ENCODE measurements at places on chromosomes 2 and 18.

- no peak for DNase-seq
Measured at GRCh38 chr2:20224164-20224715, 690 bp downstream of the SDC1 start.

GRCh38 chr2:30208453-30208852 lies 22.9 kb upstream of the LBH start:
- peak; percentile 69 for DNase-seq

- no peak for DNase-seq
Measured at GRCh38 chr2:207312006-207312356, 146.2 kb upstream of the KLF7 start.

- DNase-seq = no peak
Measured at GRCh38 chr18:67007999-67008398, 404.1 kb upstream of the CDH19 start.

- DNase-seq = no peak
Measured at GRCh38 chr18:69865776-69866175, 81.9 kb downstream of the CD226 start.

- DNase-seq = no peak
Measured at GRCh38 chr2:114122930-114123329, 233.0 kb downstream of the ACTR3 start.

DNA sequence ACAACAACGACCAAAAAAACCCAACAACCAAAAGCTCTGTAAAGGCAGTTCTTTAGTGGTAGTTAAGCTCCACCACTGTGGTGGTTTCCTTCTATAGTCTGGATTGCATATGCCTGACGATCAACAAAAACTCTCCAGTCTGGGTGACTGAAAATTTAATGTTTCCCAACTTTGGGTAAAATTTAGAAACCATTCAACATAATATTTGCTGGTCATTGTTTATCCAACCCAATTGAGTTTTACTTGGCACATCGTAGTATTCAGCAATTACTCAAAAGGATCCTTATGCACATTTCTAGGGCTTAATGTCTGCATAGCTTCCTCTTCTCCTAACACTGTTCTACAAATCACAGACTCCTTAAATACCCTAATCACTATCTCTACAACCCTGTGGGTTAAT lies 1080.2 kb upstream of the NRXN1 start:
- no peak for DNase-seq

- no peak for DNase-seq
Measured at GRCh38 chr2:8837795-8838140, 355 bp upstream of the KIDINS220 start.

DNA sequence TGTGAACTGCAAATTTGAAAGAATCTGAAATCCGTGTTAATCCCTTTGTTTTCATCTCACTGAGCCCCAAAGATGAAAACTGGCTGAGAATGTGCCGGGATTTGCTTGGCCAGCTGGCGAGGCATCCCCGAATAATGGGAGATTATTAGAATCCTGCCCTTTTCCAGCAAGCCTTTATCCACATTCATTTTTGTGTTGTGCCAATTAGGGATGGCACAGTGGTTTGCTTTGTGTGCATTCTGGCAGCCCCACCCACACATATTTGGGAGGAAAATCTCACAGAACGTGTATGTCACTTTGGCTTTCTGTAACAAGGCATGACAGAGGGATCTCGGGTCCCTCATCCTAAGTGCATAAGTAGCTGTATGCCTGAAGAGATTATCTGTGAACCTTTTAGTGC lies 405.8 kb upstream of the FAM98A start:
- DNase-seq = no peak

GRCh38 chr18:21943456-21943855 lies 202.9 kb downstream of the MIB1 start:
- DNase-seq = no peak

DNA sequence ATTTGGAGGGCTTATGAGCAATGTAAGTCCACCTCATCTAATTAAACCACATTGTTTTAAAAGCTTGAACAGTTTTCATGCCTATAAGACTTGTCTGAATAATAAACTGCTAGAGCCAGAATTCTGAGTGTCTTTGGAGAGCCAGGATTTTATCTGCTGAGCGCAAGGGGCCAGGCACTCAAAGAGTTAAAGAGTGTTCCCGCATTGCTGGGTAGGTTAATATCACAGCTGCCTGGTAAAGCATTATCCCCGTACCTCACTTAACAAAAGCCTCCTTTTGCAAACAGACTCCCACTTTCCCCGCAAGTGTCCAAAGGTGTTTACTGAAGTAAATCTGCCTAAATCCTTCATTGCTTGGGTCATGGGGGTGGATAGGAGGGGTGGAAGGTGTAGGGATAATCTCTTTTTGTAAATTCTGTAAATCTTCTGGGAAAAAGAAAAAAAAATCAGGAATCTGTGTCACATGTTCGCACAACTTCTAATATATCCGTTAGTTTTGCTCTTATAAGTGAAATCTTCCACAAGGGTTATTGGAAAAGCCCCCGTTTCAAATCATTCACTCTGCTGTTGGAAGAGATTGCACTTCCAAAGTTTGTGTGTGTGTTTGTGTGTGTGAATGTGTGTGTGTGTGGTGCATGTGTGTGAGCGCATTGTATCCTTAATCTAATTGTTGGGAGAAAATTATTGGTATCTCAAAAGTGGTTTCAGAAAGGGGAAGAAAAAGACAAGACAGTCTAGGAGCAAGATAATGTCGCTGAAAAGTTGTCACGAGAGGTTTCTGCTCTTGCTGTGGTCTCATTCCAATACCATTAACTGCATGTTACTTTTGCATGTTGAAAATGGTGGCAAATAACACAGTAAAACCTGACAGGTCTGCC lies 10.7 kb downstream of the ZEB2 start:
- DNase-seq = no peak

DNA sequence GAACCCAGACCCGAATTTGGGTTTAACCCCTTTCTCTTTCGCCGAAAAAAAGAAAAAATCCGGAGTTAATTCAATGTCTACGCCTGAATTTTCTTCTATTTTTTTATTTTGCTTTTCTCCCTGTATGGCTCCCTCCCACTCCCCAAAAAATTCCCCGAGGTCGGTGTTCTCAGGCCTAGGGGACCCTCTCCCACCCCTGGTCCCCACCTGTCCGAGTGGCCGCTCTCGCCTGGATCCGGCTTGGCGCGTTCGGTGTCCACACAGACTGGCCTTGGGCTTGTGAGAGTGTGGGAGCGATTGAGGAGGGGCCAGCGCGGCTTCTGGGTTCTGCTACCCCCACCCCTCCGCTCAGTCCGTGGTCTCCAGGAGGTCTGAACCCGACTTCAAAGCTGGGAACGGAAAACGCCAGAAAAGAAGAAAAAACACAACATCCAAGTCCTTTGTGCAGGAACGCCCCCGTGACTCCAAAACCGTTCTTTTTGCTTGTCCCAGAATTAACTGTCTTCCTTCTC lies 5.7 kb upstream of the EN1 start:
- DNase-seq = no peak

DNA sequence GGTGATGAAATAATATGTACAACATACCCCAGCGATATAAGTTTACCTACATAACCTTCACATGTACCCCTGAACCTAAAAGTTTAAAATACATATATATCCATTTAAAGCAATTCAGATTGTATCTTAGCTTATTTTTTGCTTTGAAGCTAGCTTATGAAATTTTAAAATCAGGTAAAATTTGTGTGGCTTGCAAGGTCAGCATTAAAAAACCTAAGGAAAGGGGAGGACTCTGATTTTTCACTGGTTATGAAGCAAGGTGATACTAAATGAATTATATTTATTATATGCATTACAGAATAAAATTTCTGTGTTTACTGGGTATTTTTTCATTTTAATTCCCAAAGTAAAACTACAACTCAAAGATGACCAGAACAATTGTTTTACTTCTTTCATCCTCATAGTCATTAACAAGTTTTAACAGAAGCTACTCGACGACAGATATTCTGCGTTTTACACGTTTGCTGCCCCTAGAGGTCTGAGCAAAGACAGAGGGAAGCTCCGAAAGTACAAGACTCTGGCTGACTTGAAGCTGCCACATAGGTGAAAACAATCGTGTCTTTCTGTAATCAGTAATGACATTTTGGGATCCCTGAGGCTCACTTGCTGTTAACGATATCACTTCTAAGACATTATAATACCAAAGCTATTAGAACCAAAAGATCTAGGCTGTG lies 17.1 kb downstream of the PKP4 start:
- no peak for DNase-seq

- DNase-seq = no peak
Measured at GRCh38 chr18:48195787-48196186, 213.4 kb downstream of the ZBTB7C start.

DNA sequence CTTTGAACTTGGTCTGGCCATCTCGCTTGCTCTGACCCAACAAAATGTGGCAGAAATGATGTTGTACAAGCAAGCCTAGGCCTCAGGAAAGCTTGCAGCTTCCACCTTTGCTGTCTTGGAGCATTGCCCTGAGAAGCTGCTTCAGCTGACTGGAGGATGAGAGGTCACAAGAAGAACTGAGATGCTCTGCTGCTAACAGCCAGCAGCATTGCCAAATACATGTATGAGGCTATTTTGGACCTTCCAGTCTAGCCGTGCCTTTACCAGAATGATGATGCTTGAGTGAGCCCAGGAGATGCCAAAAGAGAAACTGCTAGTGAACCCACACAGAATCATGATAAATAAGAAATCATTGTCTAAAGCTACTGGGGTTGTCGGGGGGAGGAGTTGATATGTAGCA lies 13.2 kb upstream of the ITGAV start:
- DNase-seq = peak; percentile 18

DNA sequence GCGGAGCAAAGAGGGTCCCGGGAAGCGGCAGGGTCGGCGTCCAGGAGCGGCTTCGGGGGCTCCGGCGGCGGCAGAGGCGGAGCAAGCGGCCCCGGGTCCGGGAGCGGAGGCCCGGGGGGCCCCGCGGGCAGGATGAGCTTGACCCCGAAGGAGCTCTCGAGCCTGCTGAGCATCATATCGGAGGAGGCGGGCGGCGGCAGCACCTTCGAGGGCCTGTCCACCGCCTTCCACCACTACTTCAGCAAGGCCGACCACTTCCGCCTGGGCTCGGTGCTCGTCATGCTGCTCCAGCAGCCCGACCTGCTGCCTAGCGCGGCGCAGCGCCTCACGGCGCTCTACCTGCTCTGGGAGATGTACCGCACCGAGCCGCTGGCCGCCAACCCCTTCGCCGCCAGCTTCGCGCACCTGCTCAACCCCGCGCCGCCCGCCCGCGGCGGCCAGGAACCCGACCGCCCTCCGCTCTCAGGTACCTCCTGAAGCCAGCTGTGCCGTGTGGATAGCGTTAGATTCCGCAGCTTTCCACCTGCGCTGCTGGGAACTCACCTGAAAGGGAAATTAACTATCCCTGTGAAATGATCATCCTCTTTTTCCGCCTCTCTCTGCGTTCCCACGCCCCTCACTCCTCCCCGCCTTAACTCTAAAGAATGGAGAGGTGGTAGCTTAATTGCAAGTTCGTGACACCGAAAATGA lies 472 bp downstream of the CNOT11 start:
- DNase-seq = peak; percentile 40

GRCh38 chr2:230955163-230955737 lies 30.2 kb upstream of the GPR55 start:
- DNase-seq = no peak

GRCh38 chr2:147614979-147615470 lies 229.8 kb upstream of the ACVR2A start:
- DNase-seq = no peak

GRCh38 chr2:43009448-43009847 lies 217.0 kb downstream of the ZFP36L2 start:
- no peak for DNase-seq

GRCh38 chr2:237642038-237642734 lies 14.8 kb downstream of the LRRFIP1 start:
- DNase-seq = no peak

GRCh38 chr2:26598336-26598995 lies 42.7 kb downstream of the CIB4 start:
- DNase-seq = no peak

DNA sequence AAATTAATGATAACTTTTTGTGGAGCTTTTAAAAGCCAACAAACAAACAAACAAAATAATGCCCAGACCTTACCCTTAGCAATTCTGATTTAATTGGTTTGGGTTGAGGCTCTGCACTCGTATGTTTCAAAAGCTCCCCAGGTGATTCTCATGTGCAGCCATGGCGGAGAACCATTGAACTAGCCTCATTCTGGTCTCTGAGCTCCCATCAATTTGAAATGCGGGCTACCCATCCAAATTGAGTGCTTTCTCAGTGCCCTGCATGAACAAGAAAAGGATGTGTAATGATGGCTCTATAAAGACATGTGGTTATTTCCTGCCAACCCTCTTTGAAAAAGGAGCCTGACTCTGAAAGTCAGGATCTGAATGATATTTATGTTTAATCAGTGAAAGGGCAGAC lies 8.2 kb downstream of the MXD1 start:
- no peak for DNase-seq

DNA sequence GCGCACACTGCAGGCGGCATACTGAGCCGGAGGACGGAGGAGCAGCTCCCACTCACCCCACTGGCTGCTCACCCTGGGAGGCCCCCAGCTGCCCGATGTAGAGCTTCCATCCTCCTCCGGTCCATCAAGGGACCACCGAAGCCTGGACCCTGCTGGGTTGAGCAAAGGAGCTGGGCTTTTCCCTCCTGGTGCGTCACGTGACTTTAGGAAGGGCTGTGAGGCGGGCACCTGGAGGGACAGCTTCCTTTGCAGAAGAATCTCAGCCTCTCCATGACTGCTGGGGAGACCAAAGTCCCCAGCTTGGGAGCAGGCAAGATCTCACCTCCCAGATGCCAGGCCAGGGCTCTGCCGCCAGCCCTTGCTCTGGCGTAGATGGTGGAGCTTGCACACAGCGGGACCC lies 102.7 kb downstream of the TWIST2 start:
- DNase-seq = no peak

DNA sequence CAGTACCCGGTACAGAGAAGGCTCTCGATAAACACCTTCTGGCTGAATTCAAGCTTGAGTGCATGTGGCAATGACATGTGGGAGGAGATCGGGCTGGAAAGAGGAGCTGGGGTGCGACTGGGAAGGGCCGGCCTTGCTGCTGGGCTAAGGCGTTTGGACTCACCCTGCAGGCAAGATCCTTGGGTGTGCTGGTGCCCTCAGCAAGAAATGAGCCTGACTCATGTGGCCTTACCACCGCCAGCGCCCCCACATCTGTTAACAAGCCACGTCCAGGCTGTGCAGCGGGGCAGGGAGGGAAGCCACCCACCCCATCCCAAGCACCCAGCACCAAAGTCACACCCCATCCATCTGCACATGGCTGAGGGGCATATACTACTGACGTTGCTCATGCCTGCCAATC lies 1.3 kb downstream of the HS1BP3 start:
- peak; percentile 10 for DNase-seq

DNA sequence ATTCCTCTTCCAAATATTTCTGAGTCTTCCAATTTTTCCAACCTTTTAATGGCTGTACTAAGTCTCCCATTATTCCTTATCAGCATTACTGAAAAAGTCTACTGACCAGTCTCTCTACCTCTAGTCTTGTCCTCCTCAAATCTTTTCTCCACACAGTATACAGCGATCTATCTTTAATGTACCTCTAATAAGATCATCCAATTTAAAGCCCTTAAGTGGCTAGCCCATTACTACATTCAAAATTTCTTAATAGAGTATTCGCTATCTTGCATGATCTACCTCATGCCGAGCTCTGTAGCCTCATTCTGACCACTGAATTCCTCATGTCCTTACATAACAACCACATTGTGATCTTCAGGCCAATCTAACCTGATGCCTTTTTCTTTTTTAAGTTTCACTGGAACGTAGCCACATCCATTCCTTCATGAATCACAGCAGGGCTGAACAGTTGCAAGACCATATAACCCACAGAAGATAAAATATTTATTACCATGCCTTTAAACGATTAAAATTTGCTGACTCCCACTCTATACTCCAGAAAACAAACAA lies 57.9 kb downstream of the SLC66A3 start:
- peak; percentile 74 for DNase-seq
